ENCODE measurements at places on chromosomes 12 and 14.

- peak; percentile 67 for DNase-seq
Measured at GRCh38 chr12:50050410-50051098, 6.8 kb upstream of the ASIC1 start.

DNA sequence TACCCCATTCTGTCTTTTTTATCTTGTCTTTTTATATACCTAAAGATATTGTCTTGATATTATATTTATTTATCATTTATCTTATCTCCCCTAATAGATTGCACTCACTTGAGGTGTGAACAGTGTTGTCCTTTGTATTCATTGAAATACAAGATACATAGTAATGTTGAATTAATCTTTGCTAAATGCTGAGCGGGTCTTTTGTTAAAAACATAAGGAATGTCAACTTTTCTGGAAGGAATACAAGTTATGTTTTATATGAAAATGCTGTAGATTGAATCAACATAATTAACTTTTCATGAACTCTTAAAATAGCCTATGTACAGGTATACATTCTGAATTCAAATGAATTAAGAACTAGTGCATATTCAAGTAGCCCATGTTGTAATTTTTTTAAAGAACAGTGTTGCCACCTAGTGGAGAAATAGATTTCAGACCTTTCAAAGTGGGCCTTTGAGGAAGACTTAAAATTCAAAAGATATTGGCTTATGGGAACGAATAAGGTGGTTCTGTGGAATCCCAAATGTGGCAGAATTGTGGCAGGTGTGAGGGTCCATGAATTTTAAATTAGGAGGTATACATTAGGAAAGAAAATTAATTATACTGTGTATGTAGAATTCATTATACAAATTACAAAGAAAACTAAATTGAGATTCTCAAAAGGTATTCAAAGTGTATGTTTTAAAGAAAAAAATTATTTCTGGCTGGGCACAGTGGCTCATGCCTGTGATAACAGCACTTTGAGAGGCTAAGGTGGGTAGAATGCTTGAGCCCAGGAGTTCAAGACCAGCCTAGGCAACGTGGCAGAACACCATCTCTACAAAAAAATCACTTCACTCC, 19.1 kb downstream of the BBOF1 start:
- no peak for DNase-seq

DNA sequence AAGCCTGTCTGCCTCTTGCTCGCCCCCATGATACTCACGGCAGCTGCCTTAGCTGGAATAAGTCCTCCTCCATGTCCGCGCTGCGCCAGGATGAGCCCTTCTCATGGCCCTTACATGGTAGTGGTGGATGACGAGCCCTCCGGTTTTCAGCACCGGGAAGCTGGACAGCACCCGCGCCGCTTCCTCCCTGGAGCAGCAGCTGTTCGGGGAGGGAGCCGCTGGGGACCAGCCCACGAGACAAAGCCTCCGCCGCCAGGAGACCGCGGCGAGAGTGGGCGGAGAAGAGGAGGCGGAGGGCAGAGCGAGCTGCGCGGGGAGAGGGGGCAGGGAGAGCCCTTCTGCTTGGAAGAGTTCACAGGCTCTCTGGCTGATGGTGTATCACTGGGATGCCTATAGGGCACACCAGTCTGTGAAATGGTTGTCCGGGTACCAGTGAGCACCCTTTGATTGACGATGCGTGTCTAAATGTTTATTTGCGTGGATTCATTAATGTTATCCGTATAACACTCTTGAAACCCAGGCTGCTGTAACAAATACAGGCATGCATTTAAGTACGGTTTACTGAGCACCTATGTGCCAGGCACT, at the start of gene SVOP:
SVOP (minus strand) TSS at position 273 of the 585 bp plus-strand sequence; CDS start at position 73, 200 bp downstream.
- DNase-seq = peak; percentile 90

GRCh38 chr12:41289501-41289900, 101.4 kb downstream of the PDZRN4 start:
- DNase-seq = no peak

GRCh38 chr12:90262251-90262650, 553.6 kb upstream of the ATP2B1 start:
- DNase-seq = no peak
